HT1080 (cell line): ENCODE measurements at places on chromosomes 2 and 18.

GRCh38 chr2:100936070-100936741 lies 65.9 kb upstream of the RPL31 start:
- no peak for DNase-seq

GRCh38 chr18:42413870-42414269 lies 458.8 kb downstream of the PIK3C3 start:
- DNase-seq: no peak

- DNase-seq: peak; percentile 66
Observed at GRCh38 chr18:45335282-45336043, 279.8 kb upstream of the SLC14A2 start.

- no peak for DNase-seq
Observed at GRCh38 chr2:240502059-240502429, 55.7 kb downstream of the ANKMY1 start.
